ENCODE measurements at places on chromosomes 1 and 21. TPM values are rescaled to one million over a fixed set of nuclear protein-coding genes. Genes with fewer than 3 reads are reported as not detected.

- no peak for DNase-seq
Measured at GRCh38 chr21:45319461-45320211, 31.9 kb upstream of the POFUT2 start.

DNA sequence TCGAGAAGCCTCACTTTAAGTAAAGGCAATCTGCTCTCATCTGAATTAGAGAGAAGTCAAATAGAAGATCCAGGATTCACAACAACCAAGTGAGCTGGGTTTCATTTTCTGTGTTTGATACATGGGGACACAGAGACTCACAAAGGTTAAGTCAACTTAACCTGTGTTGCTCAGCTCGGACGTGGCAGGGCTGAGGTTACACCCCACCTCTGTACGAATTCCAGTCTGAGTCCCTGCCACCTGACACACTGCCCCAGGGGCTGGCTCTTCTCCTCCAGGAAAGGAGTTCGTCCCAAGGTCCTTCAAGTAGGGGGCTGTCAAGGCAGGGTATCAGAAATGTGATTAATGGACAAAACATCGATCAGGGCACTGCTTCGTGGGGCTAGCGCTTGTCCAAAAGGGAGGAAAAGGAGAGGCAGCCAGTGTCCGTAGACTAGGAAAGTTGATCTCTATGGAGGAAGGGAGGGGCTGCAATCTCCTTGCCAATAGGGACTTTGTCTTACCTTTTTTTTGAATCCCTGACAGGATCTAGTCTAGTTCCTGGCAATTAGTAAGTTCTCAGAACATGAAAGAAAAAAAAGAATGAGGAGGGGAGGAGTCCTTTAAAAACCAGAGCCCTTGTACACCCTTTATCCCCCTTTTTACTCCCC is 116.4 kb downstream of the CNIH3 start:
- DNase-seq = no peak

DNA sequence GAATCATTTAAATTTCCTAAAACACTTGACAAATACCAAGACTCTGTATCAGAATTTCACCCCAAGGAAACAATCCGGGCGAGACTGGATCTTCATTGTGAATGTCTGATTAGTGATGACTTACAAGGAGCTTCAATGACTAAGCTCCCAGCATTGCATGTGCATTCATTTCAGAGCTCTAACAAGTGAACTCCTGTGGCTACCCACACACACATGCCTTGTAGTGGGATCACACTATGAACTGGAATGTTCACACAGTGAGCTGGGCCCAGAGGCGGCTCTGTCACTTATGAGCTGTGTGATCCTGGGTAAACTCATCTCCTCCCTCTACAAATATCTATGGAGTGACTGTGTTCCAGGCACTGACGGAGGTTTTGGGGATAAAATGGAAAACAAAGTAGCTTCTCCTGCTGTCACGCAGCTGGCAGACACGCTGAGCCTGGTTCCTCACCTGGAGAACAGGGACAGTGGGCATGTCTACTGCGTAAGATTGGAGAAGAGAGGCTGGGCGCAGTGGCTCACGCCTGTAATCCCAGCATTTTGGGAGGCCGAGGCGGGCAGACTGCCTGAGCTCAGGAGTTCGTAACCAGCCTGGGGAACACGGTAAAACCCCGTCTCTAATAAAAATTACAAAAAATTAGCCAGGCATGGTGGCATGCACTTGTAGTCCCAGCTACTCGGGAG is 56.9 kb downstream of the CLSTN1 start:
- peak; percentile 97 for DNase-seq

DNA sequence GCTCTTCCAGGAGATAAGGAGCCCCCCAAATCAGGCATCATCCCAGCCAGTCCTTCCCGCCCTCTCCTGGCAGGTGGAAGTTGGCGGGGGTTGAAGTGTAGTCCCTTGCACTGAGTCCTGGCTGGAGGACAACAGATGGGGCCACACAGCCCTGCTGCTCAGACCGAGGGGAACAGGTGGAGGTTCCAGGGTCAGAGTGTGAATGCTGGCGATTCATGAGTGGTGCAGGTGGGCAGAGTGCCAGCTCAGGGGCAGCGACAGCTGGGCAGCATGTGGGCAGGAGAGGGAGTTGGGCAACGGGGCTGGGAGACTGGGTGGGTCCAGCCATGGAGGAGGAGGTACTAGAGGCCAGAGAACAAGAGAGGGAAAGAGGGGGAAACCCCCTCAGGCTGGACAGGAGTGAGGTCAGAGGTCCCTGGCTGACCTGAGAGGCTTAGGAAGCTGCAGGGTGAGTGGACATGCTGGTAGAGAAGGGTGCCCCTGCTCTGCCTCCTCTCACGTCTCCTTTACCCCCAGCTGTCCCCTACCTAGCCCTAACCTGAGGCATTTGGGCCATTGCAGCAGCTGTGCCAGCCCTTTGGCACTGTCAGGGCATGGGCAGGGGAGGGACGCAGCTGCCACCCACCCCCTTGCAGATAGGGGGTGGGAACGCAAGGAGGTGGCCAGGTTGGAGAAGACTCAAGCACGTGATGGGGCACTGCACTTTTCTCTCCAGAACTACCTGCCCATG is 11.3 kb upstream of the ADORA1 start:
- peak; percentile 67 for DNase-seq

- DNase-seq = no peak
Measured at GRCh38 chr1:183315991-183316758, 102.0 kb downstream of the NMNAT2 start.

- peak; percentile 44 for DNase-seq
Measured at GRCh38 chr1:33298623-33299277, 22.1 kb downstream of the A3GALT2 start.

- DNase-seq = no peak
Measured at GRCh38 chr1:177809819-177810218, 160.0 kb downstream of the SEC16B start.

DNA sequence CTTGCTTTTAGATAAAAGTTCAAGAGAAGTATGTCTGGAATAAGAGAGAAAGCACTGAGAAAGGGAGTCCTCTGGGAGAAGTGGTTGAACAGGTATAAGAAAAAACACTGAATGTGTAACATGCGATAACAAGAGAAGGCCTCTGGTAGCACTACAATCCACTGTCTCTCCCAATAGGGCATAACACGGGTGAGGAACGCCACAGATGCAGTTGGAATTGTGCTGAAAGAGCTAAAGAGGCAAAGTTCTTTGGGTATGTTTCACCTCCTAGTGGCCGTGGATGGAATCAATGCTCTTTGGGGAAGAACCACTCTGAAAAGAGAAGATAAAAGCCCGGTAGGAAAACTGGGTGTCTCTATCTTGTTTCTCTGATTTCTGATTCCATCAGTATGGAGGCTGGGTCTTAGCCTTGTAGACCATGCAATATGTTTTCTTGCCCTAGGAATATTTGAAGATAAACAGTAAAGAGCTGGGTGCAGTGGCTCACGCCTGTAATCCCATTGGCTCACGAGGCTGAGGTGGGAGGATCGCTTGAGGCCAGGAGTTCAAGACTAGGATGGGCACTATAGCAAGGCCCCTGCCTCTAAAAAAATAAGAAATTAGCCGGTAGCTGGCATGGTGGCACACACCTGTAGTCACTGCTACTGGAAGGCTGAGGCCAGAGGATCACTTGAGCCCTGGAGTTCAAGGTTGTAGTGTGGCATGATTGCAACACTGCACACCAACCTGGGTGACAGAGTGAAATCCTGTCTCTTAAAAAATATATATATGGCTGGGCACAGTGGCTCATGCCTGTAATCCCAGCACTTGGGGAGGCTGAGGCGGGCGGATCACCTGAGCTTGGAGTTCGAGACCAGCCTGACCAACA is 40.4 kb downstream of the DAP3 start:
- peak; percentile 20 for DNase-seq

DNA sequence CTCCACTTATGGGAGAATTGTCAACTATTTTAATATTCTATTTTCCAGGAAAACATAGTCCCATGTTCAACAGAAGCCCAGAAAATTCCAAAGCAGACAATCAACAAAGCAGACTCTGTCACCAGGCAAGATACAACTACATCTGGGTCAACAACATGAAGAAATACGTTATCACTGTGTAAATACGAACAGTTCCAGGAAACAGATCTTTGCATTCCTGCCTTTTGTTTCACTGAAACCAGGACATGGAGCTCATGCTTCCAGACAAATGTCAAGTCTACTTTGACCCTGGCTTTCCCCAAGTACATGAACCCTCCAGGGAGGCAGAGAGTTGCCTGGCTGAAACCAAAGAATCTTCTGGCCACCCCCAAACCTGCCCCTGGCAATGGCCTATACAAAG is 106.7 kb downstream of the SETD4 start:
- no peak for DNase-seq

DNA sequence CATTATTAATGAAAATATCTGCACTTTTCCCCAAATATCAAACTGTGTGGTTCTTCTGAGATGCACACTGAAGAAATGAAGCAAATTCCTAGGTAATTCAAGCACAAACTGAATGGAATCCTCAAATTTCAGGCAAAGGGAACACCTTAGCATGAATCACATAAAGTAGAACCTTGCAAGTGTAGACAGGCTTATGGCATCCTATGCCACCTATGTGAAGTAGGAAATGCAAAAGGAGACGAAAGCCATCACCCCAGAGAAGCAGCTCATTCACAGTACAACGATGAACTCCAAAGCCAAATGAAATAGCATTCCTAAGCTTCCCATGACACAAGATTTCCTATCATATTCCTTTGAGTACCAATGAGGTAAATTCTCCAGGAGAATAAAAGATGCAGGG is 461.2 kb upstream of the RUNX1 start:
- no peak for DNase-seq

DNA sequence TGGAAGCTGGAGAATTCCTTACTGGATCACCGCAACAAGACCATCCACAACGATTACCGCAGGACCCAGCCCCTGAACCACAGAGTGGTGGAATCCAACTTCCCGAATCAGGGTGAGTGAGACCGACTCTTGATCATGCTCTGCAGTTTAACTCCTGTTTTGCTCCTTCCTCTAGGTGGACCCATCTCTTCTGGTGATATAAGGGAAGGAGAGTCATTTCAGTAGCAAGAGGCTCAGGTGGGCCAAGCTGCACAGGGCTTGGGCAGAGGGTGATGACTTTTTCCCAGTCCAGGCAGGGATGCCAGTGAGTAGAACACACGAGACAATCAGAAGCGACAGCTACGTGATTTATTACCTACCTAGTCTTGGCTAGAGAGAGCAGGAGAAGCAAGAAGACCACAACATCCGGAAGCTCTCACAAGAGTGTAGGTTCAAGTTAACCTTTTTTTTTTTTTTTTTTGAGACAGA is 25.2 kb downstream of the CA6 start:
- DNase-seq = no peak

- no peak for DNase-seq
Measured at GRCh38 chr1:230790026-230790425, 42.8 kb downstream of the CAPN9 start.

GRCh38 chr21:39499156-39499555 is 47.4 kb downstream of the SH3BGR start:
- DNase-seq = no peak

DNA sequence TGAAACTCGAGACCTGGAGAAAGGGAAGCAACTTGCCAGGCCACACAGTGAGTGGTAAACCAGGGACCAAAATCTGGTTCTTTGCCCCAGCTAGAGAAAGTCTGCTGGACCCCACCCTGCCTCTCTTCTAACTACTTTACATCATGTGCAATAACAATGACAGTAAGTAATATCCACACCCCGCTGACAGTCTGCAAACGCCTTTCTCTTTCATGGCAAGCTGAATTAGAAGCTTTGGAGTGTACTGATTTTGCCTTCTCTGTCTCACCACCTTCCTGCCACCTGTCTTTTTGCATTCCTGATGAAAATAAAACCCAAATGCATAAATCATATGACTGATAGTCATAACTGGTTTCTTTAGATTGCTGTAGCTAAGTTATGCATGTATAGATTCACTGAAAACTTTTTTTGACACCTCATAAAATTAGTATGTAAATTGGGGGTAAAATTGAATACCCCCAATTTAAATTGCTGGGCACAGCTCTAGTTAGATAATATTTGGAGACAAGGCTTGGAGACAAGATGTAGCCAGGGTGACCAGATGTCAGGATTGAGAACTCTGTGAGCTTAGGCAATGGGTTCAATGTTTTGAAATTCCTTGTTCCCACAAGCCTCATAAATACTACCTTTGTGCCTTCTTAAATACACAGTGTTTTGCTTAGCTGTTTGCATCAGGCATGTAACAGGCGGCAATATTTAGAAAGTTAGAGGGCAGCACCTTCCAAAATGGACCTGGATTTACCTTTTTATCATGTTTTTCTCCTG is 73.5 kb downstream of the ST6GALNAC5 start:
- no peak for DNase-seq

DNA sequence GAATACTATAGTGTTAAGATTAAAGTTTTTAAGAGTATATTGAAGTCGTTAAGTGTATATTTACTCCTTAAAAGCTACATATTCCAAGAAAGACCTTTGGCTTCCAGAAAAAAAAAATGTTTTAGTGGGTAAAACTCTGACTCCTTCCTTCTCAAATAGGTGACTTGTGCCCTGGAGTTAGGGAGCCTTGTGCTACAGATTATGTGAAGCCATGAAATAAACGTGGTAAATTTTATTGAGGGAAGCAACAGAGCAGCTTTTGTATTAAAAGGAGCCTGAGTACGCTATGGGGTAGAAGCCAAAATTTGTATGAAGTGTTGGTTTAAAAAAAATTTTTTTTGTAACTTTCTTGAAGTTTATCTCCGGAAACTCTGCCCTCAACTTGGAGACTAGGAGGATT is 994 bp downstream of the RO60 start:
- DNase-seq = peak; percentile 5

GRCh38 chr21:35291973-35292627 is 243.0 kb upstream of the RUNX1 start:
- DNase-seq = no peak

GRCh38 chr1:223794136-223794880 is 51.4 kb downstream of the TP53BP2 start:
- no peak for DNase-seq

GRCh38 chr21:41686664-41687063 is 80.2 kb downstream of the RIPK4 start:
- DNase-seq = no peak

DNA sequence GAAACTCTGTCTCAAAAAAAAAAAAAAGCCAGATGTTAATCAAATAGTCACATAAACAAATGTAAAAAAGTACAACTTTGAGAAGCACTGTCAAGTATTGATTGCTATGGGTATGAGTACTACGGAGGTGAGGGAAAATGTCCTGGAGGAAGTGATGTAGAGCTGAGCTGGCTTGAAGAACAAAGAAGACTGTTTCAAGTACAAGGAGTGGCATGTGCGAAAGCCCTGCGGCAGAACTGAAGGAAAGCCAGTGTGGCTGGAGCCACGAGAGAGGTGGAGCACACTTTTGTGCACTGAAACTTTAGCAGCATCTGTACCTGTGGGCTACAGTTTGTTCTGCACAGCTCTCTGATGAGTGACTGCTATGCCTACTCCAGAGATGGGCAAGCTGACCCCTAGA is 5.4 kb upstream of the RPS6KA1 start:
- no peak for DNase-seq

The OR10J1 gene
- polyA plus RNA-seq = not detected

The LIN9 gene
- polyA plus RNA-seq = 9.4 TPM

The CCDC190 gene
- polyA plus RNA-seq = 4.7 TPM

The ROR1 gene
- polyA plus RNA-seq = 14.5 TPM

The YY1AP1 gene
- 38.8 TPM for polyA plus RNA-seq

The COL24A1 gene
- polyA plus RNA-seq = 6.8 TPM

The MYOG gene
- 409 TPM for polyA plus RNA-seq

The CFAP141 gene
- polyA plus RNA-seq = not detected

The KCNA10 gene
- 0.63 TPM for polyA plus RNA-seq

The CGN gene
- polyA plus RNA-seq = 1.2 TPM

The DDR2 gene
- polyA plus RNA-seq = 47.7 TPM
